Activated naive CD8-positive, alpha-beta T cell treated with anti-CD3 and anti-CD28 coated beads for 36 hours (primary cell): ENCODE measurements at places on chromosomes 4 and X. TPM values are rescaled to one million over a fixed set of nuclear protein-coding genes. Genes with fewer than 3 reads are reported as not detected.
A peak's percentile ranks its signal among the peaks of the same experiment; 100 is the strongest.

- DNase-seq = no peak
These were observed 11.3 kb upstream of the SMARCA5 start for GRCh38 chr4:143502231-143502630.

The CHRNA9 gene
- not detected for total RNA-seq

- DNase-seq = peak; percentile 36
These were observed 58.4 kb upstream of the STS start for GRCh38 chrX:7088968-7089615.

- DNase-seq = no peak
These were observed 18.9 kb downstream of the RPS4X start for GRCh38 chrX:72258174-72258573.

DNA sequence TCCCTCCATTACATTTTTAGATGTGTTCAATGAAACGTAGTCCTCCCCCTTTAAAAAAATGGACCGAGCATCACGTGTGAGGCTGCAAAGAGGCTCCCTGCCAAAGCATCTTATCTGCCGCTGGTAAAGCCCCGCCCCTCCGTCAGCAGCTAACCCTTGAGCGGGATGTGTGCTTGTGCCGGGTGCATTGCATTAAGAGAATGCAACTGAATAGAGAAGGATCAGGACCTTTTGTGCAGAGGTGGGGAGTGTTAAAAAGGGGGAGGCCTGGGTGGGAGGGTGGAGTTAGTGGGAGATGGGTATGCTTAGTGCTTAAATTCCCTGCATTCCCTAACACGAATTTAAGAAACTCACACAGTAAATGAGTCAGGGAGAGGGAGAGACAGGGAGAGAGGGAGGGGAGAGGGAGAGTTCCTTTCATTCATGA lies 66.0 kb downstream of the TBL1X start:
- DNase-seq = peak; percentile 53

The ADGRL3 gene
- total RNA-seq = not detected

GRCh38 chr4:6056976-6057766 lies 38.9 kb upstream of the C4orf50 start:
- no peak for DNase-seq

The SYTL5 gene
- not detected for total RNA-seq

GRCh38 chrX:54633641-54634040 lies 103.6 kb downstream of the GNL3L start:
- DNase-seq = no peak

The TLR3 gene
- total RNA-seq = not detected

The CXCL3 gene
- not detected for total RNA-seq

DNA sequence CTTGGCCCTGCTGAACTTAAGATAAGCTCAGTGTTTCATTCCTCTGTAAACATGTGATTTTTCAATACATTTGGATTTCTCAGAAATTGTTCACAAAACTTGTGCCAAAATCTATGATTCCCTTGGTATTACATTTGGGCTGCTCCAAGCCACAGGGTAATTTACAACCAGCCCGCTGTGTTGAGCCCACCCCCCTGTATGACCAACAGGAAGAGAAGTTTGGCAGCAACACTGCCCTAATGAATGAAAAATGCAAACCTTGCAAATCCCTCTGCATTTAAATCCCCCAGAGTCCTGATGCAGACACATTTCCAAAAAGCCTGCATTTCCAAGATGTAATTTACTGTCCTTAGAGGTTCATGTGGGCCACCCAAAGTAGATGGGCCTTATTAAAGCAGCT lies 34.1 kb upstream of the GAB1 start:
- no peak for DNase-seq

GRCh38 chrX:27057883-27058282 lies 405.3 kb downstream of the PPP4R3C start:
- DNase-seq = no peak

DNA sequence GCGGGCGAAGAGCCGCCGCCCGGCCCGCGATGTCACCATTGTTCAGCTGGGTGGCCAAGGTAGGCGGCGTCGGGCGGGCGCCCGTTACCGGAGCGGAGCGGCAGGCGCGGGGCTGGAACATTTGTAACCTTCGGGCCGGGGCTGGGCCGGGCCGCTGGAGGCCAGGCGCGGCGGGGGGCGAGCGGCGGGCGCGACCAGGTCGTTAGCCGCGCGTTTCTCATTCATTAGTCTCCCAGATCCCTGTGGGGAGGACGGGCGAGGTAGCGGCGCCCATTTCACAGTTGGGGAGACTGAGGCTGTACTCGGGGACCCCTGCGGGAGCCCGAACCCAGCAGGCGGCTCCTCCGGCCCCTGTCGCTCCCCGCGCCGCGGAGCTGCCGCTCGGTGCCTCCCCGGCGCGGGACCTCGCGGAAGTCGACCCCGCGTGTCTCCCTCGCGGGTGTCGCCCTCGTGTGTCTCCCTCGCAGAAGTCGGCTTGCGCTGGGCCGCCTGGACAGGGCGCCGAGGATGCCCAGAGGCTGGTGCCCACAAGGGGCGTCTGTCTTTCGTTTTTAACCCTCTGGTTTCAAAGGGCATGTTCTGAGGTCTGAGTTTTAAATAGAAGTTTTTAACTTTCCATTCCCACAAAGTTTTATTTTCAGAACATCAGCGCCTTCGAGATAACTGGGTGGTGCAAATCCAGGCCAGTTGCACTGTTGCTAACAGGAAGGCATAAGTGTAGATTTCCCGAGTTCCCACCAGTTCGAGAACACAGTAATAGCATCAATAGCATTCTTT lies 17.5 kb downstream of the PTTG2 start:
- peak; percentile 74 for DNase-seq

The ATP1B4 gene
- not detected for total RNA-seq

DNA sequence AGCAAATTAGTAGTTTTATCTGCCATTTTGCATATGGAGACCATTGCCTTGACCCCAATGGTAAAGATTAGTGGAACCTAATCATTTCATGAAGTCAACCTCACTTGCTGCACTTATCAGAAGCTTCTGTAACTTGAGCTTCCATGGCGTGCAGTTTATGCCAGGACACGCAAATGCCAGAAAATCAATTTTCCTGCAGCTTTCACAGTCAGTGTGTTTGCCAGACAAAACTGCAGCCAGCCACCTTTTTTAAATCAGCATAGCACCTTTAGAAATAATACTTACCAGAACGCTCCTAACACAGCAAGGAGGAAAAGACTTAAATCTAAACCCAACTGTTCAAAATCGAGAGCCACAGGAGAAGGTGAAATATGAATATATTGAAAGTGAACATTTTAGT lies 265.3 kb downstream of the GRIA3 start:
- DNase-seq = no peak

The PNMA3 gene
- total RNA-seq = 1.4 TPM

The TEX11 gene
- total RNA-seq = not detected

DNA sequence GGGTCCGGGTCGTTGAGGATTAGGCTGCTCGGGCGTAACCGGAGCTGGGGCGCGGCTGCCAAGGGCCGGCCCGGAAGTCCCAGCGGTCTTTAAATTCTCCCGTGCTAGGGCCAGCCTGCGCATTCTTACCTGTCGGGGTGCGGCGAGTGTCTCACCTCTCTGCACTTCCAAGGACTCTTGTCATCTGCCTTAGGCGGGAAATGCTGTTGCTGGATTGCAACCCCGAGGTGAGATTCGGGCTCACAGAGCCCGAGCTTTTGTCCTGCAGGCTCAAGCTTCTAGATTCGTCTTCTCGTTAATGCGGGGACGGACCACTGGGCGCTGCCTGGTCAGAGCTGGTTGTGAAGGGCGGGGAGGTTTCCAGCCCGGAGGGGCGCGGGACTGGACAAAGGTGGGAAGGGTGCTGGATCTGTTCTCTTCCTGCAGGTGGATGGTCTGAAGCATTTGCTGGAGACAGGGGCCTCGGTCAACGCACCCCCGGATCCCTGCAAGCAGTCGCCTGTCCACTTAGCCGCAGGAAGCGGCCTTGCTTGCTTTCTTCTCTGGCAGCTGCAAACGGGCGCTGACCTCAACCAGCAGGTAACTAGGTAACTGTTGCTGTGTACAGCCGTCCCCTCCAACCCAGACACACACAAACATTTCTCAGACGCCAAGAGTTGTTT lies at the start of gene ANKRD37:
TSS of gene ANKRD37 (plus strand) at position 118 of the 662 bp plus-strand sequence. CDS start at position 201, 83 bp downstream.
- no peak for DNase-seq

The CLTRN gene
- total RNA-seq = 0.52 TPM

The CC2D2A gene
- not detected for total RNA-seq

- DNase-seq = no peak
These were observed 77.6 kb downstream of the PDE5A start for GRCh38 chr4:119550857-119551532.
